ENCODE measurements at places on chromosomes 5 and 9.
A peak's percentile ranks its signal among the peaks of the same experiment; 100 is the strongest.

DNA sequence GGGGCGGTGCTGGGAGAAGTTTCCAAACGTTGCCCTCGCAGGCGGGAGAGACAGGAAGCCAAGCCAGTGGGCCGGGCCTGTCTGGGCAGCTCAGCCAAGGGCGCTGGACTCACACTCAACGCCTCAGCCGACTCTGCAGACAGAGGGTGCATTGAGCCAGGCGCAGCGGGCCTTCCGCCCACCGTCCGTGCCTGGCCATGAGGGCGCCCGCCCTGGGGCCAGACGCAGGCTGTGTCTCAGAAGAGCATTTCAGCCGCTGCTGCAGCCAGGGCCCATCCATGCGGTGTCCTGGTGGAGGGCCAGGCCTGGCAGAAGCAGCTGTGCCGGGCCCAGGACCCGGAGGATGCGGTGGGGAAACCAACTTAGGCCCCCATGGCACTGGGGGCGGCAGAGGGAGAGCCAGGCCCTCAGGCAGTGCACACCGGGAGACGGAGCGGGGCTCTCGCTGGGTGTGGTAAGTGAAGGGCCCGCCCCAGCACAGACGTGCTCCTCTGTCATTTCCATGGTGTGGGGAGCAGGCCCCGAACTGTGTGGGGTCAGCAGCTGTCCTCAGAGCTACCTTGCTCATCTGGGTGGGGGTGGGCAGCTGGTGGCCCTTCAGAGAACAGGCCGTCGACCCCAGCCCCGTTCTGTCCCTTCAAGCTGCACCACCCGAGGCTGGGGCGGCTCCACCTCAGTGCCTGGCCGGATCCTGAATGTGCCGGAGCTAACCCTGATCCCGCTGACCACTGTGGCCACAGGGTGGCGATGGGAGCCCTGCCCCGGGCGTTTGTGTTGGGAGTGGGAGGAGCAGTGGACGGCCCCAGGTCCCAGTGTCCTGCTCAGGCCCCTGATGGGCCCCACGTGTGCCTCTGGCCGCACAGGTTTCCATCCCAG, 18.0 kb downstream of the DNLZ start:
- DNase-seq: no peak

DNA sequence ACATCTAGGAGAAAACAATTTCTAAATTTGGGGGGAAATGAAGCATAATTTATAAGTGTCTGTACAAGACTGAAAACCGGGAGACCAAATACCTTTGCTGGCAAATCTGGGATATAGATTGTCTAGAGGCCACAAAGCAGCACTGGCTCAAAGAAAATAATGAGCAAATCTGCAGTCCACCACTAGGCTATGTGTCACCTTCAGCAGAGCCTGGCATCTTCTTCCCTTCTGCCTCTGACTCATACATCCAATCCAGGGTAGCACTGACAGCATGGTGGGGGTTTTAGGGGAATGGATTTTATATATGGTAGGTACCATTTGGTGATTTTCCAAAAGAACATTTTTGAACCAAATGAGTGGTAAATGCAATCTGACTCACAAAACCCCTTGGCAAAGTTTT, 12.8 kb downstream of the FAM81B start:
- DNase-seq: no peak

GRCh38 chr5:154010660-154011059, 28.1 kb downstream of the FAM114A2 start:
- DNase-seq: no peak

GRCh38 chr5:135398160-135398854, 724 bp downstream of the MACROH2A1 start:
- DNase-seq: peak; percentile 59

DNA sequence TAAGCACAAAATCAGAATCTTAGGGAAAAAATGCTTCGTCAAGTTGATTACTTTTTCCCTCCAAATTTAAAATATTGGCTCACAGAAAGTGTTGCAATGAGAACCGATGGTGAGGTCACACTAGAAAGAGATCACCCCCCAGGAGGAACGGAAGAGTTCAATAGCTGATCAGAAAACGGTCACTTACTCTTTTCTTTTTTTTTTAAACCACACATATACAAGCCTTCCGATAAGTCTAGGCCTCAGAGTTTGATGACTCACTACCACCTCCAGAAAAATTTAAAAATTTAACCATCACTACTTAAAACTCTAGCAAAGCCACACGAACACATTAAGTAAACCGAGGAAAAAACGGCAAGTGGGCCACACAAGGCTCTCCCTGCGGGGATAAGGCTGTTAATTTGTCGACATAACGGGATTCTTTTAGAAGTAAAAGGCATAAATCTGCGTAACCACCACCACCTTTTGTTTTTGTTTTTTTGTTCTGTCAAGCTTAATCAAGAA, 1.2 kb downstream of the SURF4 start:
- DNase-seq: no peak

GRCh38 chr5:130198927-130199326, 294.7 kb downstream of the CHSY3 start:
- no peak for DNase-seq

DNA sequence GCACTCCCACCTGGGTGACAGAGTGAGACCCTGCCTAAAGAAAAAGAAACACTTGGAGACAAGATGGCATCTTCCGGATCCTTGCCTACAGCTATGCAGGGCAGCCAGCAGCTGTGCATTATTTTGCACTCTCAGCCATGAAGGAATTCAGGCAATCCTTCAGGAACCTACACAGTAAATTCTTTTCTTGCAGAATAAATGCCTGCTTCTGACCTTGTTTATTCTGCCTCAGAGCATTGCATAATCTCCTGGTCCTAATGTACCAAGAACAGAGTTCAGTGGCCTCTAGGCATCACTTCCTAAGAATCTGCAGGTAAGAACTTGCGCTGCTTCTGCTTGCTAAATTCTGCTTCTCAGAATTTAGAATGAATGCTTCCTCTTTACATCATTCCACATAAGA, 16.8 kb downstream of the GLDC start:
- no peak for DNase-seq

- no peak for DNase-seq
Observed at GRCh38 chr5:154406231-154406630, 39.6 kb upstream of the SAP30L start.

GRCh38 chr5:122906768-122907167, 61.4 kb downstream of the SNX24 start:
- no peak for DNase-seq

DNA sequence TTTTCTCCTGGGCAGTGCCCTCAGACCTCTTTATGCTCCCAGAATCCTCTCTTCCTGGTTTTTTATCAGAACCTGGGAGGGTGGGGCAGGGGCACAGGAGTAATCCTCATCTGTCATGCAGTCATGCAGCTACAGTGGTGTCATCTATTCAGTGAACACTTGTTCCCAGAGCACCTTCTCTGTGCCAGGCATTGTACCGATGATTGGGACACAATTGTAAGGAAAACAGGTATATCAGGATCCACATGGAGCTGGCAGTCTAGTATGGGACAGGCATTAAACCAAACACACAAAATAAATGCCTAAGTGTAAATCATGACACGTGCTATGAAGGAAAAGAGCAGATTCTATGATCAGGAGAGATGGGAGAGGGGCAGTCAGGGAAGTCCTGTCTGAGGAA, 21.5 kb upstream of the IDNK start:
- DNase-seq: no peak

- no peak for DNase-seq
Observed at GRCh38 chr5:45110399-45110798, 301.7 kb downstream of the MRPS30 start.

- no peak for DNase-seq
Observed at GRCh38 chr9:73824671-73825070, 672.5 kb upstream of the RORB start.

GRCh38 chr9:32554107-32554506, 1.7 kb upstream of the TOPORS start:
- no peak for DNase-seq

GRCh38 chr9:76342858-76343257, 51.4 kb downstream of the RFK start:
- DNase-seq: no peak

GRCh38 chr5:15571081-15571480, 71.1 kb downstream of the FBXL7 start:
- no peak for DNase-seq

- DNase-seq: peak; percentile 58
Observed at GRCh38 chr9:91905991-91906469, 44.0 kb downstream of the ROR2 start.

DNA sequence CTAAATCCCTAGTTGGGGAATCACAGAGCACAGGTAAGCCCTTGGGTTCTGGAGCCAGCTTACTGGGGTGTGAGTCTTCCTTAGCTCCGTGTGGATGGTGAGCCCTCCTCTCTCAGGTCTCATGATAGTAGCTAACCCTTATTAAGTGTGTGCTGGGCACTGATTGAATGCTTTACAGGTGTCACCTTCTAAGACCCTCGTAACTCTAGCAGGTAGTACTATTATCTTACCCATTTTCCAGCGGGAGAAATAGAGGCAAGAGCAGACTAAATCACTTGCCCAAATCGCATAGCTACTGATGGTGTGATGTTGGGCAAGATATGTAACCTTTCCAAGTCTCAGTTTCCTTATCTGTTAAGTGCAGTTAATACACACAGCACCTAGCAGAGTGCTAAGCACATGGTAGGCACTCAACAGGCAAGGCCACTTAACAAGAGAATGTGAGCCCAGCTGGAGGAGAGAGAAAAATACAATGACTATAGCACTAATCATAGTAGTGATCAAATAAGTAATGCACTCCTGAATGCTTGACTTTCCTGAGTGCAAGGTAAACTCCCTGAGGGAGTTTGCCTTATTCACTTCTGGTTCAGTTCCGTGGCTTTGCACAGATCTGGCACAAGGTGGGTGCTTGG, at the start of gene DCANP1:
Gene DCANP1 (minus strand): TSS at position 51 of the 632 bp plus-strand sequence. CDS start 240 bp downstream, outside the sequence.
- DNase-seq: no peak

DNA sequence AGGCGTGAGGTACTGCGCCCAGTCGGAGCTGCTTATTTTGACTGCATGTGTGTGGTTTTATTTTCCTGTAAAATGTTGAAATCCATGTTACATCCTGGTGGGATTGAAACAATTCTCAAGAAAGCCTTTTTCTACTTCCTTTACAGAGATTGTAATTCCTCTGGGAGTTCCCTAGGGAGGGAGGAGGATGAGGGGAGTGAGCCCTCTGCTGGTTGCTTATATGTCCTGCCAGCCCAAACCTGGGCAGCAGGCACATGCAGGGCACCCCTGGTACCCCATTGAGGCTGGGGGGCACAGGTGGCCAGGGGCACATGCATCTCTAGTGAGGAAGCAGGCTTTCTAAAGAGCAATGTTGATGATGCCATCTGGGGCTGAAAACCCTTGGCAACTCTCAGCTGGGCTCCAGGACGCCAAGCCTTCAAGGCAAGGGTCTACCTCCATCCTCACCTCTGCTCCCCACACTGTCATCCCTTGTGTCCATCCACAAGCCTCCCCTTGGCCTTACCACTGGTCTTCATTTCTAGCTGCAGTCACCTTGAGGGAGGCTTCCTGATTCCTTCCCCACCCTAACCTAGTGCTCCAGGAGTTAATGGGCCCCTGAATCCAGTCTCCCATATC, 84.7 kb upstream of the TNFSF8 start:
- DNase-seq: no peak

DNA sequence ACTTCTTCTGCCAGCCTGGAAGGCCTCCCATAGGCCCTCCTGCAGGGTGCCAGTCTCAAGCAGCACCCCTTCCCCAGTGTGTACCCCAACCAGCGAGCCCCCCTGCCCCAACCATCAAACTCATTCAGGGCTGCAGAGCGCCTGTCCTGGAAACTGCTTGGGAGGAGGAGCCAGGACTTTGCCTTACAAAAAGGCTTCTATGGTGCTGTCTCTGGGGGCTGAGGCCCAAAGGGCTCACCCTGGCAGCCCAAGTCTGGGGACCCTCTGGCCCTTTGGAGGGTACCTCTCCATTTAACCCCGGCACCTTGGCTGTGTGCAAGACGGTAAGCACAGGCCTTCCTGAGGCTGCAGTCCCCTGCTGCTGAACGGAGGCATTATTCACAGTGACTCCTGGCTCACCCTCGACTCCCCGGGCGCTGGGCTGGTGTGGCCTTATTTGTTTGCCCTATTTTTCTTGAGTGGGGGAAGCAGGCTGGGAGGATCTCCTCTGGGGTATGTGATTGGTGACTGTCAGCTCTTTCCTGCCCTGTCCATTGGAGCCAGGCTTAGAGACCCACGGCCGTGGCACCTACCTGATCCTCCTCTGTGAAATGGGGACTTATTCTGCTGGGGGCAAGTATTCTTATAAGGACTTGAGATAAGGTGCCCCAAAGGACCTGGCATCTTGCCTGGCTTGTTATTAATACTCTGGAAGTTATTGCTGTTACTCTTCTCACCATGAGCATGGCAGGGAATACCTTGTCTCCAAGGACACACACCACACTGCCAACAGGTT, 5.8 kb downstream of the LMX1B start:
- no peak for DNase-seq

DNA sequence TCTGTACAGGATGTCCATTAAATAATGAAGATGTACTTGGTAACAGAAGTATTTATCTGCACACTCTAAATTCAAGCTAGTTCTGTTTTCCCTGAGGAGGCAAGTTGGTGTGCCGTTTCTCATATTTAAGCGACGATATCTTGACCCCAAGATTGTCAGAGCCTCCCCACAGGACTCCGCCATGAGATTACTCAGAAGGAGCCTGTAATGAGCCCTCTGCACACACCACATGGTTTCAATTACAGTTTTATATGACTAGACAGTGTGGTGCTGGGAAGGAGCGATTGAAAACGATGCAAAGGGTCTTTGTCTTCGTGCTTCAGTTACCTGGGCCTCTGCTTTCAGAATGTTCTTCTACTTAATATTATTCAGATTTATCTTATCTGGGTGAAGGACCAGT, 840.4 kb upstream of the WWC1 start:
- no peak for DNase-seq

- DNase-seq: no peak
Observed at GRCh38 chr5:80592105-80592504, 22.0 kb upstream of the ANKRD34B start.

DNA sequence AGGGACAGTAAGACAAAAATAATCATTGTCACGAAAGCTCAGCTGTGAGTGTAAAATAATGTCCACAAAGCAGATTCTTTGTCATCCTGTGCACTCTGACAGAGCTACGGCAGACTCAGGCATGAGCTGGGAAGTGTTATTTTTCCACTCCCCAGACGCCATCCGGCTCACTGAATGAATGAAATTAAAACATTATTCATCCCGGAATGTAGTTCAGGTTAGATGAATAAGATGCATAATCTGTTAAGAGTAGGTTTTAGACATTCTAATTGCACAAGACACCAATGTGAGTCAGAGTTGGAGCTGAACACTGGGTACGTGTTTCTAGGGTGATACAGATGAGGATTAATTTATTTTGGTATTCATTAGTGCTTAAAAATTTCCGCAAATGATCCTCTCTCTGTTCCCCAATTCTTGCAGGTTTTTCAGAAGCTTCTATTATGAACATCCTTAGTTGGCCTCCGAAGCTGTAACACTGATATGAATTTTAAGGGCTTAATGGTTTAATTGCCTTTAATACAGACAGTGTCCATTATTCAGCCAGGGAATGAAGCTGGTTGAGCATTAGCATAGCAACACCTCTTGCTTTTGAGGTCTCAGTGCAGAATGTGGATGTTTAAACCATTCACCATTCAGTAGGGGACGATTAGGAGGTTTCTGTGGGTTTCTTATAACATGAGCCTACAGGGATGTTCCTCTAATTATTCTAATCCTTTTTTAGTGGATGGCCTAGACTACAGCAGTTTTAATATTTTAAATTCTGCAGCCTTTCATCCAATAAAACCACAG, 65.6 kb upstream of the FRRS1L start:
- DNase-seq: no peak

GRCh38 chr9:87501806-87502205, 4.1 kb downstream of the DAPK1 start:
- no peak for DNase-seq
